ENCODE measurements at places on chromosomes 7 and 10. TPM values are rescaled to one million over a fixed set of nuclear protein-coding genes. Genes with fewer than 3 reads are reported as not detected.

DNA sequence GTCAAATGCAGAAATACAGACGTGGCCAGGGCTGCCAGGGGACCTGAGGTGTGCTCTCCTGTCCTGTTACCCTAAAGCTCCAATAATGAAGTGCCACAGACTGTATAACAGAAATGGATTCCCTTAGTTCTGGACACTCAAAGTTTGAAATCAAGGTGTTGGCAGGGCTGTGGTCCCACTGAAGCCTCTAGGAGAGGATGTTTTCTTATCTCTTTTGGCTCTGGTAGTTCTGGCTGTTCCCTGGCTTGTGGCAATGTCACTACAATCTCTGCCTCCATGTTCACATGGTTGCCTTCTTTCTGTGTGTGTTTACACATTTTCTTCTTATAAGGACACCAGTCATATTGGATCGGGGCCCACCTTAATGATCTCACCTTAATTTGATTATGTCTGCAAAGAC lies 15.3 kb upstream of the EEPD1 start:
- DNase-seq: no peak

GRCh38 chr7:98148607-98149006 lies 41.9 kb downstream of the LMTK2 start:
- no peak for DNase-seq

DNA sequence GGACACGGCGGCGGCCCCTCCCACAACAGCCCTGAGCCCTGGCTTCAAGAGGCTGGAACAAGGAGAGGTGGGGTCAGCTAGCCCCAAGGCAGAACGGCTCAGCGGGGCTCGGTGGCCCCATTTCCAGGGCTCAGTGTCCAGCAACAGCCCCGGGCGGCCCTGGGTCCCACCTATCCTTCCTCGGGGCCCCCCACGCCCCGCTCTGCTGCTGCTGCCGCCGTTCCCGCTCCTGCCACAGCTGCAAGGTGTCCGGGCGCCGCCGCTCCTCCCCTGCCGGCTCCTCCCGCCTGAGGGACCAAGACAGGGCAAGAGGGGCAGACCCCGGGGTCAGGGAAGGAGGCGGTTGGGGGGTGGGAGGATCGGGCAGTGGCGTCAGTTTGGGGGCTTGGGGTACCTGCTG lies 3.4 kb upstream of the SAP25 start:
- no peak for DNase-seq

DNA sequence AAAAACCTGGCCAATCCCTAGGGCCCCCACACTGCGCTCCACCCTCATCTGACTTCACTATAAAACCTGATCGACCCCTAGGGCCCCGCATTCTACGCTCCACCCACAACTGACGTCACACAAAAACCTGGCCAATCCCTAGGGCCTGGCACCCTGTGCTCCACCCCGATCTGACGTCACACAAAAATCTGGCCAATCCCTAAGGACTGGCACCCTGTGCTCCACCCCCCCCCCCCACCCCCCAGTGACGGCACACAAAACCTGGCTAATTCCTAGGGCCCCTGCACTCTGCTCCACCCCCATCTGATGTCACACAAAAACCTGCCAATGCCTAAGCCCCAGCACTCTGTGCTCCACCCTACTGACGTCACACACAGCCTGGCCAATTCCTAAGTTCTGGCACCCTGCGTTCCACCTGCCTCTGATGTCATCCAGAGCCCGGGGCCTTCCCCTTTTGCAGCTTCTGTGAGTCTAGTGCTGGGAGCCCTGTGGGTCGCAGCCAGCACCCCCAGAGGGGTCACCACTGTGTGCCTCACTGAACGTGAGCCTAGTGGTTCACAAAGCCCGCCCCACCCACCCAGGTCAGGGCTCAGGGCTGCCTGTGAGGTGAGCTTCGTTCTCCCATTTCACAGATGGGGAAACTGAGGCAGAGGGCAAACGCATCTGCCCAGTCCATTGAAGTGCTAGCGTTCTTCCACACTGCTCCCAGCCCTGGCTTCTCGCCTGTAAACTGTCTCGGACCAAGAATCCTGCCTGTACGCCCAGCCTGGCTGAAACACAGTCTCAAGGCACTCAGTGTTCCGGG lies 40.6 kb downstream of the MICALL2 start:
- DNase-seq: no peak

DNA sequence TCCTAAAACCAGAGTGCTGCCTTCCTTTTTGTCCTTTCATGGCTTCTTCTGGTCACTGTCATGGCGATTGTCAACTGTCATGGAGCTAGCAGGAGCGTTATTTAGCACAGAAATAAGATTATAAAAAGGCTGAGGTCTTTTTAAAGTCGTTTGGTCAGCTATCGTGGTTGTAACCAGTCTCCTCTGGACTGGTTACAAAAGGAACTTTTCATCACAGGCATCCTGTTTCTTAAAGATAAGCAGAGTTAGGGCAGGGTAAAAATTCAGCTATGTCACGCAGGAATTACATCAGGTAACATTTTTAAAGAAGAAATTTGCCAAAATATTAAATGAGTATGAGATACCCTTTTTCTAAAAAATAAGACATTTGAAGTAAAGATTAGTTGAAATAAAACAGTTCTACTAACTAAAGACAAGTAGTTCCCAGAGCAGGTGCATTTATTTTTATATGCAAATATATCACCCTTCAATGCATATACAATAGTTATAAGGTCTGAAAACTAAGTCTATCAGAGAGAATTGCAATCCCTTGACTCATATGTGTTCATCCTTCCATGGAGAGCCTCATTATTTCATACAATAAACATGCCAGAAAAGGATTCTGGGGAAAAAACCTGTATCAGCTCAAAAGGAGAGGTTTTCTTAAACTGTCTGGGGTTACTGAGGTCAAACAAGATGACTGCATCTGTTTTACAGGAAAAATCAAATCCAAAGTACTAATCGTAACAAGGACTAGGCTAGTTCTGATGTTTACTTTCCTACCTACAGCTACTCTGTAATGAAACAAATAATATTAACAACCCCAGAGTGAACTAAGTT lies 20.9 kb downstream of the FAM24A start:
- no peak for DNase-seq

The INMT gene
- polyA plus RNA-seq: 1.3 TPM
